ENCODE measurements at places on chromosomes 7 and 10.

- DNase-seq = no peak
Observed at GRCh38 chr7:116307253-116307652, 96.9 kb downstream of the TES start.

GRCh38 chr10:13990392-13990805, 340.3 kb downstream of the FRMD4A start:
- DNase-seq = no peak

DNA sequence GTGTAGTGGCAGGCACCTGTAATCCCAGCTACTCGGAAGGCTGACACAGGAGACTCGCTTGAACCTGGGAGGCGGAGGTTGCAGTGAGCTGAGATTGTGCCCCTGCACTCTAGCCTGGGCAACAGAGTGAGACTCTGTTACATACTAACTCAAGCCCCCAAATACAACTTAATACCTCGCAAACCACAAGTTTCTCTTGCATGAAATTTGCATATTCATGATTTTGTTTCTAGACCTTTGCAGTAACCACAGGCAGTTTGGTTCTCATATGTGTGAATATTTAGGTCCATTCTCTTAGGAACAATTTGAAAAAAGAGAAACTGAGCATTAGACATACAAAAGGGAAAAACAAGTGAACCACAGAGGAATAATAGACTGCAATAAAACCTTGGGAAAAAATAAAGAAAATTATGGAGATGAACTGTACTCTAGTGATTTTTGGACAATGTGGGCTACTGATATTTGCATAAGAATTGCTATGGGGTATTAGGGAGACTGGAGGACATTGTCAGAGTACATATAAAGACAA, 77.0 kb downstream of the ZNF277 start:
- no peak for DNase-seq

DNA sequence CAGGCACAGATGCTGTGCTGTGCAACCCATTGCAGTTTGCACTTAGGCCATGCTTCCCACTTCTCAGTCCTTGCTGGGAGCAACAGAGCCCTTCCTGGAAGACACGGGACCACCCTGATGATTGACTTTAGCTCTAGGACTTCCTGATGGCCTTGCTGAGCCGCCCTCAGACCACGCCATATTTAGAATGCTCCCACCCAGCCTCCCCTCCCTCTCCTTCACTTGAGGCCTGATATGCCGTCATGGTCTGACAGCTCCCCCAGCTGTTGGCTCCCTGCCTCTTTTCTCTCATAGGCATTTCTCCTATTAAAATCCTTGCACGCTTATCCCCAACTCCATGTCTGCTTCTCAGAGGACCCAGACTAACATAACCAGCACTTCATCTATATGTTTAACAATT, 29.4 kb upstream of the GATAD1 start:
- DNase-seq = no peak

DNA sequence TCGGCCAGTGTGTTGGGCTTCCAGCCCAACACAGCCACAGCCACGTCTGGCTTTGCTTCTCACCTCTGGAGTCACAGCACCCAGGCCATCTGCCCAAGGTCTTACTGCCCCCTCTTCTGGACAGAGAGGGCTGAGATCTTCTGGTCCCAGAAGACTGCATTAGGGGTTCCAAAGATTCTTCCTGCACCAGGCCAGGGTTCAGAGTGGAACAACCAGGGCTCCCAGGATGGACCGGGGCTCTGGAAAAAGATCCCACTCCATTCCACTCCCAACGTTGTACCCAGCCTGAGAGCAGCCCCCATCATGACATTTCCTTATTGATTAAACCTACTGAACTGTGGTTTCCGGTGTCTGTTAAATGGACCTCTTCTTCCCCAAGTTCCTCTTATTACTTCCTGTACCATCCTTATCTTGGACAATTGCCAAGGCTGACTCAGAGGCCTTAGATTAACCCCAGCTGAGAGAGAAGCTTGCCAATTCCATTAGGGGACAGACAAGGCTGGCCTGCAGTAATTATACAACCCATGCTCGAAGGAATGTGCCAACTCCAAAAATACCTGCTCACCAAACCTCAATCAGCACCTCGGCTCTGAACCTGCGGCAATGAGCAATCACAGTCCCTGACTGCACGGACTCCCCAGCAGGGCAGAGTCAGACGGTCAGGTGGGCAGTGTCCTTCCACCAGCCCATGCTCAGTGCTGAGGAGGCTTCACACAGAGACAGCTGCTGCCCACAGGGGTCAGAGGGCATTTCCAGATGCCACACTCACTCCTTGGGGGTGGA, 47.9 kb upstream of the NPFFR1 start:
- peak; percentile 91 for DNase-seq

GRCh38 chr7:138632826-138633602, 68.1 kb downstream of the SVOPL start:
- no peak for DNase-seq

- no peak for DNase-seq
Observed at GRCh38 chr10:124040451-124041188, 52.8 kb downstream of the CHST15 start.

- no peak for DNase-seq
Observed at GRCh38 chr10:6782378-6782777, 202.3 kb upstream of the PRKCQ start.

DNA sequence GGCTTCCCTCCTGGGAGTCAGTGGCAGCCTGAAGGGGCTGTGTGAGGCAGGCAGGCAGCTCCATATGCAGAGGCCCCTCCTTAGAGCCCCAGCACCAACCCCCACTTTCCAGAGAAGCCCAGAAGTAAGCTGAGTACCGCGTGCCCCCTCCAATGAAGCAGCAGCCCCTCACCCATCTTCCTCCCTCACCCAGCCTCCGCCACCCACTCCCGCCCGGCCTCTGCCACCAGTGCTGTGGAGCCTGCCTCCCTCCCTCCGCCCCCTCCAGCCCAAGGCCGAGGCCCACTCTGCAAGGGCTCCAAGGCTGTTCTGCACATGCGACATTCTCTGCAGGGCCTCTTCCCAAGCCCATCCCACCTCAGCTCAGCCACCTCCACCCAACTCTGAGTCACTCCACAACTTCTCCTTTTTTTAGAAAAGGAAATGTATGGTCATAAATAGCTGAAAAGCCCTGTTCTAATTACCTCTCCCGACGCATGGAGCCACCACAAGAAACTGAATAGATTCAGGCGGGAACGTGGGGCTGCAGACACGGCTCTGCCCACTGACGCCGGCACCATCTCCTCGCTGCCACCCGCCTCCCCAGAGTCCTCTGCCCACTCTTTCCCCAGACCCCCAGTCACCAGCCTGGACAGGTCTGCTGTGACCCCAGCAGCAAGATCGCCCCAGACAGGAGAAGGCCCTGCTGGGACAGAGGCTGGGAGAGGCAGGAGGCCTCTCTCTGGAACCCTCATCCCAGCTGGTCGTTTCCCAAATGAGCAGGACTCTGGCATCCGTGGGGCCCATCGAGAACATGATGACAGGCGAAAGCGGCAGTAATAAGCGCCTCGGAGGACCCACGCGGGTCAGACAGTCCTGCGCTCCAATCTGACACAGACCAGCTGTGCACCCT, 213.9 kb downstream of the MAD1L1 start:
- no peak for DNase-seq
